ENCODE measurements at places on chromosomes 7 and 10.

DNA sequence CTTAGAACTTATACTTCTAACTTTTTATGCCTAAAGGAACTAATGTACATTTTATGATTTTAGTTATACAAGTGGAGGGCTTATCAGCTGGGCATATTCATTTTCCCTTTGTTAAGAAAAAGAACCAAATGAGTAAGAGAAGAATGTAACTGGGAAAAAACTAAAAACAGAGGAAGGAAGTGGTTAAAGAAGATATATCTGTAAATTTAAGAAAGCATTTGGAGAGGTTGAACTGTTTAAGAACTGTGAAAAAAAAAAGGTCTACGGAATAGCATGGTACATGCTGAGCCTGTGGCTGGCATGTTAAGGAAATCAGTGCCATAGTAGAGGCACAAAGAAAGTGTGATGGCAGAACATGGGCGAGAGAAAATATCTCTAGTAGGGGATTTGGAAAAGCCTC is 6.2 kb downstream of the MDFIC start:
- no peak for DNase-seq

- DNase-seq: no peak
These were observed 11.9 kb upstream of the OR6V1 start for GRCh38 chr7:143040209-143040715.

GRCh38 chr7:8129318-8129659 is 132.7 kb downstream of the ICA1 start:
- no peak for DNase-seq

GRCh38 chr7:41825927-41826480 is 123.1 kb upstream of the INHBA start:
- DNase-seq: no peak

- no peak for DNase-seq
These were observed 77.2 kb downstream of the ZNF680 start for GRCh38 chr7:64485623-64486022.

- no peak for DNase-seq
These were observed 9.2 kb downstream of the TAS2R60 start for GRCh38 chr7:143452495-143452894.

- no peak for DNase-seq
These were observed 20.6 kb upstream of the C10orf105 start for GRCh38 chr10:71740069-71740653.

GRCh38 chr7:94392393-94392786 is 2.3 kb upstream of the COL1A2 start:
- no peak for DNase-seq

- no peak for DNase-seq
These were observed 15.4 kb upstream of the TMEM243 start for GRCh38 chr7:87234949-87235348.

- DNase-seq: no peak
These were observed 41.6 kb downstream of the NEBL start for GRCh38 chr10:20855398-20856038.

- no peak for DNase-seq
These were observed 92.9 kb downstream of the AHR start for GRCh38 chr7:17391366-17391765.
